ENCODE measurements at places on chromosomes 1 and 21.

DNA sequence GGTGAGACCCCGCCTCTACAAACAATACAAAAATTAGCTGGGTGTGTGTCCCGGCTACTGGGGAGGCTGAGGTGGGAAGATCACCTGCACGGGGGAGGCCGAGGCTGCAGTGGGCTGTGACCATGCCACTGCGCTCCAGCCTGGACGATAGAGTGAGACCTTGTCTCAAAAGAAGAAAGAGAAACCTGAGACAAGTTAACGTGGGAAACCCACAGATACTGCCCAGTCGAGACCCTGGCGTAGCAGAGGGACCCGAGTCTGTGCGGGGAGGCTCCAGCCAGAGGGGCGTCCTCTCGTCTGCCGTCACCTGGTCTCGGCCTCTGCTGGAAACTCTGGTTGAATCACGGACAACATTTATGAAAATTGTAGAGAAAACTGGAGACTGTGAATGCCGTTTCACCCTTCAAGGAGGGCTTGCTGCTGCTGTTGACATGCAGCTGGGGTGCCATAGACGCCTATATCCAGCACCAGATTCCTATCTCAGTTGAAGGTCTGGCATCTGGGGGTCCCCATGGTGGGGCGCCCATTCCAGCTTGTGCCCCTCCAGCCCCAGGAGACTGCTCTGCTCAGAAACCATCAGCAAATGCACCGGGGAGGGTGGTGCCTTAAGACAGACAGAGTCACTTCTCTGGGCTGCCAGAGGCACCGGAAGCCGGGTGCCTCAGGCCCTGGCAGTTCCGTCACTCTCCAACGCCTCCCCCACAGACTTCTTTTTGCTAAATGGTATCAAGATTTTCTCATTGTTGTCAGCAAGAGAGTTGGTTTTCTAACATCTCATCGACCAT lies 13.6 kb upstream of the CDK11B start:
- no peak for DNase-seq

DNA sequence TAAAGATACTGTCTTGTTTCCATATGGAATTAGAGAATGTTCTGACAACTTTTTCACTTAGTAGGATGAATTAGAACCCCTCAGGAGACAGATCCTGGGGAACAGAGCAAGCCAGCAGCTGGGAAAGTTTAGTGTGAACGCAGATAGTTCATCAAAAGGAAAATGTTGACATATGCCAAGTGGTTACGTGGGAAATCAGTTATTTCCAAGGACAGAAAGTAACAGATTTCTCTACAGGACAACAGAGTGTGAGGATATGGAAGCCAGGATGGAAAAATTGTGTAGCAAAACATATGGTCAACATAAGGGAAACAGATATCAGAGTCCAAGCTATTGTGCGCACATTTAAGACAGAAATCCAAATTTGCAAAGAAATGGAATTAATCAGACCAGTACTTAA lies 419.5 kb downstream of the LRRIQ3 start:
- no peak for DNase-seq

GRCh38 chr1:150221552-150221951 lies 14.4 kb downstream of the ANP32E start:
- peak; percentile 53 for DNase-seq

DNA sequence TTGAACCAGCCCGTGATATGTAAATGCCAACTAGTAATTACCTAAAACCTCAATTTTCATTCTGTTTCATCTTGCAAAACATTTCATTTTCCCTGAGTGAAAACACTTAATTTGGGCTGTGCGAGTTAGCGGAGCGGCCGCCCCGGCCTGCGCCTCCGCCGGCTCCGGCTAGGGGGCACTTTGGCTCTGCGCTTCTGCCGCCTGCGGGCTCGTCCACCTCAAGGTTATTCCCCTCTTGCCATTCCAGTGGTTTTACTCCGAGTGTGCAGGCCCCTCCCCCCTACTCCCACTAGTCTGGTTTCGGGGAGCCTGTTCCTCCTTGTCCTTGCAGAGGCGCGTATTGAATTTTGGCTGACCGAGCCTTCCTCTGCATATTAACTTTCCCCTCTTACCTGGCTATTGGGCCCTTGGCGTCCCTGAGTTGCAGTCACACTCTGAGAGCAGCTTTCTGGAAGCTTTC lies 55.6 kb downstream of the PEX14 start:
- no peak for DNase-seq

- DNase-seq = no peak
These were observed 25.5 kb downstream of the GPATCH2 start for GRCh38 chr1:217605390-217605789.

- DNase-seq = no peak
These were observed 355.0 kb upstream of the ESRRG start for GRCh38 chr1:217078078-217078690.

DNA sequence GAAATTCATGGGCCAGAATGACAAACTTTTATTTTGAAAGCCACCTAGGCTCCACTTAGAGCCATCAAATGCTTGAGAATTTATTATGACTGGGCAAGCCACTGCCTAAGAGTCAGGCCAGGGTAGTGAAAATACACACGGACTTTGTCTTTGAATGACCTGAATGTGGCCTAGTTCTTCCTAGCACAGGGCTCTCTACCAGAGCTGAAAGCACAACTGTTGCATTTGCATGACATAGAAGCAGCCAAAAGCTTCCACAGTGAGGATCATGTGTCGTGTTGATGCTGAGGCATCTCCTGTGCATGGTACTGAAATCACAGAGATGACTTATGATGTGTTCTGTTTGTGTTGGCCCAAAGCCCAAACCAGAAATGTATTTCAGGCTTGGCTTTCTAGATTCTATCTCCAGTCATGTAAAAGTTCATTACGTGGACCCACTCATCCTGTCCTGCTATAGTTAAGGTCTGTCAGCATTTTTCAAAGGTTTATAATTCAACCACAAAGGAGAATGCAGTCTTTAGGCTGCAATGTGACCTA lies 164.0 kb upstream of the UBE2U start:
- no peak for DNase-seq

GRCh38 chr1:201383647-201384405 lies 6.3 kb upstream of the TNNT2 start:
- DNase-seq = no peak

DNA sequence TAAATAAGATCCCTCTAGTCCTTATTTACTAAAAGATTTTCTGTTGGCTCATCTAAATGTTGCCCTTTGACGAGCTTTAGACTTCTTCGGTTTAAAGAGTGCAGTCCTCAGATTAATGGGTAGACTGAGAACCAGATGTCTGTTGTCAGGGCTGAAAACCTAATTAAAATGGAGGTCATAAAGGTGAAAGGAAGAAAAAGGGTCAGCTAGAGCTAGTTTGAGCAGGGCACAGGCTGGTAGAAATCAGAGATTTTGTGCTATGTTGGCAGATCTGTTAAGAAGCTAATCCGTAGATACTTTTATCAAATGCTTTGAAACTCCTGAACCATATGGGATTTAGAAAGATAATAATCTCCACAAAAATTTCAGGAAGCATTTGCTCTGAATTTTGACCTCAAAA lies 959.0 kb downstream of the PLA2G4A start:
- DNase-seq = no peak

DNA sequence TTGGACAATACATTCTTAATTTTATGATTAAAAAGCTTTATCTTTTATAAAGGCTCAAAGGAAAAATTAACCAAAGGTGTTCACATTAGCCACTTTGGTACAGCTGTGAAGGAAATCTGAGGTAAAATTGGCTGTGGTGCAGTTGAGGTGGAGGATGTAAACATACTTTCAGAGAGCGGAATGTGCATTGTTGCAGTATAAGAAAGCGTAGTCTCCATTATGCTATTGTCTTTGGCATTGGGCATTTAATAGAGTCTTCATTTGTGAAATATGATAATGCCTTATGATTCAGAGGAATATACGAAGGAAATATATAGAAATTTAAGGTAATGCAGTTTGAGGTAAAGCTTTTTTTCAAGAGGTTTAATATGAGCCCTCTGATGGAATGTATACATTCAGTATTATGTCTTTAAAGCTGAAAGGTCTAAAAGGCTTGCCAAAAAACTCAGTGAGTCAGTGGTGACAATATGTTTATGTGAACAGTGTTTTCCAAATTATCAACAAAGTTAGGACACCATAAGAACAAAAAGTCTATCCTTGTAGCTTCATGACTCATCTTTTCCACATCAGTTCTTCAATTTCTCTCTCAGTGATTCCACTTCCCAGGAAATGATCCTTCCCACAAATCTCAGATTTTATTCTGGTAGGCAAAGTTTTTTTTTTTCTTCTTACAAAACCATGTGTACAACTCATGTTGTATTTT lies 26.9 kb upstream of the DDR2 start:
- no peak for DNase-seq

DNA sequence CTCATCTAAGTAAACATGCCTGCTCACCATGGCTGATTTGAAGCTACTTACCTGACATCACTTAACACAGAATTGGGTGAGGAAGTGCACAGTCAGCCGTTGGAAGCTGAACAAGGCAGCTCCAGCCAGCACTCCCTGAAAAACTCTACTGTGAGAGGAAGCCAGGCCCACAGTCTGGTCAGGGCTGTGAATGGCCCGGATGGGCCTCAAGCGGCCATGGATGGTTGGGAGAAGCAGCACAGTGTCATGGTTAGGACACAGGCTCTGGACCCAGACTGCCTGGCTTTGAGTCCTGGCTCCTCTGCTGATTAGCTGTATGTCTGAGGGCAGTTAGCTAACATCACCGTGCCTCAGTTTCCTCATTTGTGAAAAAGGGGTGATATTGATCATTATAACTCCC lies 267.8 kb downstream of the GRIK3 start:
- no peak for DNase-seq

DNA sequence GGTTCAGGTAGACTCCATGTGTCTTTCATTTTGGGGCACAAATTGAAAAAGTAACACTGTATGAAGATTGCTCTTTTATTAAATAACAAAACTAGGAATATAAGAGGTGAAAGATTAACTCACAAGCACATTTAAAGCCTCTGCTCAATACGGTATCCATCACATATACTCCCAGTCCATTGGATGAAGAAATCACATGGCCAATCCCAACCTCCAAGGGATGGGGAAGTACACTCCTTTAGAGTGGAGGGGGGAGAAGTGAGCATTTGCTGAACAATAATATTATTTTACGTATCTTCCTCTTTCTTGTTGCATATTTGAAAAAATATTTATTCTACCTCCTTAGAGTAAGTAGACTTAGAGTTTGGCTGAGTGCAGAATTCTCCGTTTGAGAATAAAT lies 316.5 kb downstream of the LMX1A start:
- no peak for DNase-seq

GRCh38 chr1:108034396-108034795 lies 69.4 kb upstream of the VAV3 start:
- no peak for DNase-seq

DNA sequence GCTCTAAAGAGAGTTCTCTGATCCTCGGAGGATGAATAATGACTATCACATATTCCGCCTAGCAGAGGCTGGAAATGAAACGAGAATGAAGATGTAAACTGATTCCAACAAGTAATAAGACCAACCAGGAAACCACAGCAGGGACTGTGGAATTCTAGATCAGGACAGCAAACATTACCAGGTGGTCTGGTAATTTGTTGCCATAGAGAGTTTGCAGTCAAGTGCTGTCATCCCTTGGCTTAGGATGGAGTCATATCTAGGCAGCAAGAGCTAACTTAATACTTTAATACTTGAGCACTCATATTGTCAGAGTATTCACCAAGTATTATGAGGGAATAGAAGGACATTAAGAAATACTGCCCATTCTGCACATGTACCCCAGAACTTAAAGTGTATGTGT lies 45.1 kb upstream of the MUTYH start:
- DNase-seq = no peak

DNA sequence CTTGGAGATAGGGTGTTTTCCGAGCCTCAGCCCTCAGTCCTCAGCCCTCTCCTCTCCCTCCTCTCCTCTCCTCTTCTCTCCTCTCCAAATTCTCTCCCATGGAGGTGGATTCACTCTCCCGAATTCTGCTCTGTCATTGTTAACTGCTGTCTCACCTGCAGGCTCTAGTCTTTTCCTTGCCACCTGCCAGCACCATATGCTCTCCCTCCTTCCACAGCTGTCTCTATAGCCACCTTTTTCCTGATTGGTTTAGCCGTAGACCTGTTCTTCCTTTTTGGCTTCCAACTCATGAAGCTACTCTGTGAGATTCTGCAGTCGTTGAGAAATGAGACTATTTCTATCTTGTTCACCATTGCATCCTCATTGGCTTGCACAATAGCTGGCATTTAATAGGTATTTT lies 19.7 kb downstream of the COG2 start:
- no peak for DNase-seq

DNA sequence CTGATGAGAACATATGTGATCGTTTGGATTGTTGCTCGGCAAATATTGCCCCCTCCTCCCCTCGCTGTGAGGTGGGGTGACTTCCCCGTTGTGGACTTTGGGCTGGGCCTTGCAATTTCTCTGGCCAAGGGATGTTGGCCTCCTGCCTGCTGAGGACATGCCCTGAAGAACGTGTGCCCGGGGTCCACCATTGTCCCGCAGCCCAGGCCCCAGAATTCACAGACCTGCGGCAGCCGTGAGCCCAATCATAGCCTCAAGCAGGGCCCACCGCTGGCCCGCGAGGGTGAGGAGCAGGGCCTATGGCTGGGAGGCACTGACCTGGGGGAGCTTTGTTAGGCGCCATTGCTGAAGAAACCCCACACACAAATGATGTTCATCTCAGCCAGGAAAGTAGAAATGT lies 58.3 kb upstream of the ACTRT2 start:
- DNase-seq = no peak

- no peak for DNase-seq
These were observed 12.5 kb downstream of the FOXJ3 start for GRCh38 chr1:42322577-42322976.

- DNase-seq = no peak
These were observed 24.6 kb upstream of the FCRL4 start for GRCh38 chr1:157622471-157622870.

GRCh38 chr21:39312112-39313041 lies 1.1 kb downstream of the BRWD1 start:
- DNase-seq = peak; percentile 95

DNA sequence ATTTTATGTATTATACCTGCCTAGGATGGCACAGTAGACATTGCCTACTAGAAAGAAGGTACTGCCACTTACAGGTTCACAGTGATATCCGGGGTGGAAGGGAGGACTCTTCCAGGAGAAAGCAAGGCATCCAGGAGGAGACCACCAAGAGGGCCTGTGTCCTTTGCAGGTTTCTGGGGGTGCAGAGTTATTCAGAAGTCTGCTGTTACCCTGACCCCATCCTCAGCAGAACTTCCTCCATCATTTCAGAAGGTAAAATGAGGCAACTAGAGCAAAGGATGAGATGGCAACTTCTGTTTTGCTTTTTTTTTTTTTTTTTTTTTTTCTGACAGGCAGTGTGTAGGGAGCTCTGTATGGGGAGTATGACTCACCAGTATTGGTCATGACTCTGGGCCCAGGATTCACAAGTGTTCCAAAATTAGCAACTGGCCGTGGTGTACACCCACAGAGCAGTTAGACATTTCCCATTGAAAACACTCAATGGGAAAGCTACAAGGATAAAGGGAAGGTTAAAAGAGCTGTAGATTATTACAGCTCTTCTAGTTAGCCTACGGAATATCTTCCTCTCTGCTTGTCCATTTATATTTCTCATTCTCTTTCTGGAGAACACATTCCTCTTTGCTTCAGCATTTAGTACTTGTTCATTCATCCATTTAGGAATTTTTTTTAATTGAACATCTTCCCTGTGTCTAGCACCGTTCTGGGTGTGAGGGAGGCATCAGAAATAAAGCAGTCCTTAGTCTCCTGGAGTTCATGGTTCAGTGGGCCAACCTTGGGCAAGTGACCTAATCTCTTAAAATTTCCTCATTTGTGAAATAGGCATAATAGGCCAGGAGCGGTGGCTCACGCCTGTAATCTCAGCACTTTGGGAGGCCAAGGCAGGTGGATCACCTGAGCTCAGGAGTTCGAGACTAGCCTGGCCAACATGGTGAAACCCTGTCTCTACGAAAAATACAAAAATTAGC lies 50.5 kb upstream of the PPP2R5A start:
- DNase-seq = peak; percentile 18

Data from CD4-positive, alpha-beta T cell treated with Interleukin-17A for 1 hour (primary cell).